ENCODE measurements at places on chromosomes 3 and 15.

DNA sequence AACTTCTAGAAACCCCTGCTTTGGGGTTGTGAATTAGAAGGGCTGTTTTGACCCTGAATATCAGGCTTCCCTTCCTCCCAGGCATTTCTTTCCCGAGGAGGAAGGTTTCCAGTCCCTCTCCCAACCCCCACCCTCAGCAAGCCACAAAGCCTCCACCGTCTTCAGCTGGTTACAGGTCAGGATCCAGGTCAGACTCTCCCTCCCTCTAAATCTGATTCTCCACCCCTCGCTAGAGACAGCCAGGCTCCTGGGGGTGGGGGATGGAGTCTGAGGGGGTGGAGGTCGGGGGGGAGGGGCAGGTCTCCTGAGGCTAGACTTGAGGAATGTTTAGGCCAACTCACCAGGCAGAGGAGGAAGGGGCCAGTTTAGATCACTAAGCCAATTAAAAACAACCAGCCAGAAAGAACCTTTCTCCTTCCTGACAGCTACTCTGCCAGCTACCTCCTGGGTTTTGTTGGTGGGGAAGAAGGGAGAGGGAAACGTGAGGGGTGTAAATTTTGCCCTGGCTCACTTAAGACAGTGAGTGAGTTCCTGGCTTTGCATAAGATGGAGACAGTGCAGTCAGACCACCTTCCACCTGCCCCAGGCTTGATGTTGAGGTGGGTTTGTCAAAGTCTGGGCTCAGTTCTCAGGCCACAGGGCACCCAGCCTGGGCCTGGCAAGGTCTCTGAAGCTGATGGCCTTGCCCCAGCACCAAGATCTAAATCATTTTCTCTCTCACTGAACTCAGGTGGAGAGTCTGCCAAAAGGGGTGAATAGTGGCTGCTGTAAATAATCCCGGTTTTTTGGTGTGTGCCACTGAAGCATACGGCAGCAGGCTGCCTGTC, 19.5 kb downstream of the BMF start:
- DNase-seq: no peak

- no peak for DNase-seq
Measured at GRCh38 chr3:175617247-175617646, 758.1 kb downstream of the NAALADL2 start.

DNA sequence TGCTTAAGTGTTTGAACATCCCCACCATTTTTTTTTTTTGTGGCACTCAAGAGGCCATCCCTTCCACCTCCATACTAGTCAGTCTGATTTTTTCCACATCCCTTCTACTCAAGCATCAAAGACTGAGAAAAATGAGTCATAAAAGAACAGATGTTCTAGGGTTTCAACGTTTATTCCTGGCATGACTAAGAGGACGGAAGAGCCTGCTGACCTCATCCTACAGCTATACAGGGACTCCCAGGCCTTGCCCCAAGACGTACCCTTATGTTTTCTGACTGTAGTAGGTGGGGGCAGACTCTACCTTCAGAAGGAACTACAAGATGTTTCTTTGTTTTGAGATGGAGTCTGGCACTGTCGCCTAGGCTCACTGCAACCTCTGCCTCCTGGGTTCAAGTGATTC, 3.3 kb upstream of the ITPKA start:
- no peak for DNase-seq

DNA sequence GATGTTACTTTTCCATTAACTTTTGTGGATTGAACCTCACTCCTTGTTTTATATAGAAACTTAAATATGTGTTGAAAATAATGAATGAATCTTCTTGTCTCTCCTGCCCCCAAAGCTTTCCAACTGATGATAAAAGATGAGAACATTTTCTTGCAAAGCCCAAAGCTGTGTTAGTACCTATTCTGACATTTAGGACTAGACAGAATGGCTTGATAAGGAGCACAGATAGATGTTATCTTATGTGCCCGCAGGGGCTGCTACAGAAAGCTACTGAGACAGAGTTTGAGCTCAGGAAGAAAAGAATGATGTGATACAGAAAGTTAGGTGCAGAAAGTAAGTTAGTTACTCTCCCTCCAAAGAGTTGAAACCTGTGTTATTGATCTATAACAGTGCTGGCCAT, 109.4 kb upstream of the ATP11B start:
- DNase-seq: no peak

DNA sequence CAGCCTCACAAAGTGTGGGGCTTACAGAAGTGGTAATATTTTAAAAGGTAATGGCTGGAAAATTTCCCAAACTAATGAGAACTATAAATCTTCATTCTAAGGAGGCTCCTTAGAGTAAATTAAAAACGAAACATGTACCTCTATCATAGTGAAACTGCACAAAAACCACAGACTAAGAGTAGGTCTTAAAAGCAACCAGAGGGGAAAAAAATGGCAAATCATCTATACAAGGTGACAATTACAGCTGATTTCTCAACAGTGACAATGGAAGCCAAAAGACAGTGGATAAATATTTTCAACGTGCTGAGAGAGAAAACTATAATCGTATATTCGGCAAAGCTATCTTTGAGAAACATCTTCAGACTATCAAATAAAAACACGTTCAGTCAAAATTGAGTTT, 20.6 kb downstream of the HEG1 start:
- peak; percentile 78 for DNase-seq

- DNase-seq: no peak
Measured at GRCh38 chr3:144590854-144591253, 619.2 kb downstream of the DIPK2A start.

DNA sequence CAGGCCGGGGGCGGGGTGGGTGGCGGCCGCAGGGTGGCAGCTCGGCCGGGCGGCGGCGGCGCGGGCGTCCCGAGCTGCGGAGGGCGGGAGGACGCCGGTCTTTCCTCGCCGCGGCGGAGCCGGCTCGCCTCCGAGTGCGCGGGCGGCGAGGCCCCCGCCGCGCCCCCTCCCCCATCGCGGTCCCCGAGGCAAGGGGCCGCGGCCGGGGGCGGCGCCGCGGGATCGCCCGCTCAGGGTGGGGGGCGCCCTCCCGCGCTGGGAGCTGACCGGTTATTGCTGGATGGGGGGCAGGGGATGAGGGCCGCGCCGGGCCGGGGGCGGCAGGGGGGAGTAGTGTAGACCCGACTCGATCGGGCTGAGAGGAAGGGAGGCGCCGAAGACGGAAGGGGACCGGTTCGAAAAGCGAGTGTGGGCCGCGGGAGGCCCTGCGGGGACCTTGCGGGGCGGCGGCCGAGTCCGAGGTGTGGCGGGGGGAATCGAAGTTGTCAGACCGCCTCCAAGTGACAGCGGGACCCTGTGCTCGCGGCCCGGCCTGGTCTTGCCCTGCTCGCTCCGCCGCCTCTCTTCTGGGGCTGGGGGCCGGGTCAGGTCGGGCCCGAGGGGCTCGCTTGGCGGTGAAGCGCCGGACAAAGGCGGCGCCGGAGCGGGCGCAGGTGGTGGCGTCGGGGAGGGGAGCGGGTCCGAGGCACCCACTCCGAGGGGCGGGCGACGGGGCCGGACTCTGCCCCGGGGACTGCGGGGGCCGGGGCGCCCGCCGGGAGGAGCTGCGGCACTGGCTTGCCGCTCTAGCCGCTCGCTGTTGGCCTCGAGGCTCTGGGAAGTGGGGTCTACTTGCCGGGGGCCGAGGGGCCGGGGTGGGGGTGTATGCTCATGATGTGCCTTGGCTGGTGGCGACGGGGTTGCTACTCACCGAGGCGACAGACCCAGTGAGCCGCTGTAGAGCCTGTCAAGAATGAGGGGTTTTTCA, 1.1 kb downstream of the BAHD1 start:
- DNase-seq: no peak

DNA sequence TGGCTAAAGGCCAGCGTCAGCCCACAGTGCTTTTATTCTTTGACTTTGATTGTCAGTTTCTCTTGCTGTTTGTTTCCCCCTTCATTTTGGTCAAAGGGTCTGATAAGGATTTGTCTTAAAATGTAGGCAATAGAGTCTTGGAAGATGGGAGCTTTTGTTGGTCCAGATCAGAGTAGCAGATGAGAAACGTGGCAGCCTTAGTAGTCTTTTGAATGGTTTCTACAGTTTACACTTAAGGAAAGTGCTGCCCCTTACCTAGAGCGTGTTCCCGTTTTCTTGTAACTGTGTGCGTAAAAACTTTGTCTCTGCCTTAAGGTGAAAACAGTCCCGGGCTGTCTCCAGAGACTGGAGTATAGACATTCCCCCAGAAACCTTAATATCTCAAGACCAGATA, 630 bp downstream of the LXN start:
- no peak for DNase-seq

- no peak for DNase-seq
Measured at GRCh38 chr15:101490922-101491733, 1.6 kb upstream of the PCSK6 start.

DNA sequence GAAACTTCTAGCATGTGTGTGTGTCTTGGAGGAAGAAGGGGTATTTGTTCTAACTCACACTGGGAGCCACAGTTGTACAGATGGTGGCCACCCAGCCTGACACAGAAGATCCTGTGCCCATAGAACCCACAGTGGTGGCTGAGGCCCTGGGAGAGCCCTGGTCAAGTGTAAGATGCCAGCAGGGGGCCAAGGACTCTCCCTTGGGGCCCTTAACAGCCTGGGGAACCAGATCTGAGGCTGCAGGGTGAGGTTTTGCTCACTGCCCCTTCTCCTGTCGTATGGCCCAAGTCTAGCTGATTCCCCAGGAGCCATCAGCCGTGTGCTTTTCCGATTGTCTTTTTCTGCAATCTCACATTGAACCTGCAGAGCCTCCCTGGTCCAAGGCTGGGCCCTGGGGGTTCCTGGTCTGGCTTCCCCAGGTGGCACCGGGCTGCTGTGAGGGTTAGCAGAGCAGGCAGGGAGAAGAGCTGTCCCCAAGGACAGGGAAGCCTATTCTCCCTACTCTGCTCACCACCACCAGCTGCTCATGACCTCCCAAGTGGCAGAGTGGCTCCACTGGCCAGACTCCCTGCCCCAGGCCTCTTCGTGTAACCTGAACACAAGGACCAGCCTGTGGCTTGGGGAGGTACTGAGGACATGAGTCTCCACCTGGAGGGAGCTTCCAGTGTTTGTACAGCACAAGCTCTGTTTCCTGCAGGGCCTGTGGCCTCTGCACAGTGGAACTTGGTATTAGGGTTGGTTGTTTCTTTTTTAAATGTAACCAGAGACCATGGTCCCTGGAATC, 51.9 kb downstream of the CA12 start:
- DNase-seq: no peak

DNA sequence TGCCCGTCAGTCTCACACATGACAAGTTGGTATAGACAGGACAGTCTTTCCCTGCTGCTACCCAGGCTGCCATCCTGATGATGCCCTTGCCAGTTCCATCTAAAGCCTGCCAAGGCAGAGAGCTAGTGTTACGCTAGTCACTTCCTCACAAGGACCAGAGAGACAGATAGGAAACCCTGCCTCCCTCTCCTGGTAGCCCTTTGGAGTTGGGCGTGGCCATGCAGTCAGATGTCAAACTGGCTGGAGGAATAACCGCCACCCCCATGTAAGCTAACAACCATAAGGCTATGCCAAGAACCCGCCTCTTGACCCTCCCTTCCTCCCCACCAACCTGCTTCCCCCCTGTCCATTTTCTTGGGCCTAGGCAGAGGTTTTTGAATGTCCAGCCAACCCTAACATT, 2.8 kb downstream of the TMEM115 start:
- DNase-seq: no peak

DNA sequence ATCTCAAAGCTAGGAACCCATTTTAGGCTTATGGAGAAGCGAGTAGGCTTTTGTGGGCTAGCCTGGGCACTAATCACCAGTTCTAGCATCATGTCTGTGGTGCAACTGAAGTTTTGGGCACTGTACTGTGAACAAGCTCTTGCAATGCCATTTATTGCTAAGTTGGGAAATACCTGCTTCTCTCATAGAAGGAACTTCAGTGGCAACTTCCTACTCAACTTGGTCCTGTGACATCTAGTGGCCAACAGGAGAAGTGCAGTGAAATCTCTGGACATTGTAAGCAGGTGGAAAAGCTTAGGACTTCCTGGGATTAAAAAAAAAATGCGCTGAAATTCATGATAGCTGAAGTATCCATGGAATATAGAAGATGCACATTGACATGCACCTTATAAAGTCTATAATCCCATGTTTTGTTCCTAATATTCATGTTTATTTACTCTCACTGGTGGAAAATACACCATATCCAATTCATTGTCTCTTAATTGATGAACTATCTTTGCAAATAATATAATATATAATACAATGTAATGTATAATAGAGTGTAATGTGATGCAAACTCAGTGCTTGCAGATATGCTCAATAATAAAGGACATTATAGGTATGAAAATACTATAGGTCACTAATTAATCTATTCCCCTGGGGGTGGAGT, 6.5 kb upstream of the ALDH1A3 start:
- DNase-seq: peak; percentile 16

DNA sequence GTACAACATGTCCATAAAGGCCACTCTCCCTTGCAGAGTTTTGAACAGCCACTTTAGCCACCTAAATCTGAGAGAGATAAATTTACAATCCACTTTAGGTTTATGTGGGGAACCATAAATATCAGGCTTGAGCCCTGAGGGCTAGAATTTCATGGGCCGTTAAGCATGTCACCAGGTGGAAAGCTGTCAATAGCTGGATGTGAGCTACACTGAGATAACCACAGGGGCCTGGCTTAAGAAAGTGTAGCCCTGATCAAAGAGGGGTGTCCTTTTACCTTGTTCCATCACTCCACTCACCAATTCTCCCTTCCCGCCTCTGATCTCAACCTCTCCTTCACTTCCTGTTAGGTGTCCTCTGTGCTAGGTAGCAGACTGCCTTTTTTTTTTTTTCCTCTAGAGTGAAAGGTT, 172.8 kb upstream of the ICE2 start:
- no peak for DNase-seq

GRCh38 chr15:24971772-24972171, 17.0 kb downstream of the SNRPN start:
- DNase-seq: no peak

DNA sequence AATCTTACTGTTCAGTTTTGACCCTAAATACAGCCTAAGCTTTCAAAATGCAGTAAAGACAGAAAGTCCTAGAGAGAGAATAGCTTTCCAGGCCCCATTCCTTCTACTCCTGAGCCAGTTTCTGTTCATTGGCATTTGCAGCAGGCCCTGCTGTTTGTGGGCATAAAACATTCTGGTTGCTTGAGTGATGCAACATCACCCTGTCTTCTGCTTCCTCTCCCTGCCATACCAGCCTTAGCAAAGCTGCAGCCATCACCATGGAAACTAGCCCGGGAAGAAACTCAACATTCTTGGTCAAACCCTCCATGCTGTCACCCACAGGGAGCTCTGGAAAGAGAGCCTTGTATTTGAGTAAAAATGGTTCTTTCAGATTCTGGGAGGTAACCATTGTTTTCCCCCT, 325.7 kb downstream of the MAGI1 start:
- DNase-seq: no peak

- no peak for DNase-seq
Measured at GRCh38 chr15:28098360-28098765, 752 bp downstream of the OCA2 start.

GRCh38 chr15:79071901-79072300, 18.7 kb downstream of the RASGRF1 start:
- no peak for DNase-seq
